ENCODE measurements at places on chromosomes 1 and 21.

- no peak for DNase-seq
Measured at GRCh38 chr1:57137980-57138379, 172.2 kb upstream of the C8B start.

GRCh38 chr1:66489972-66490601, 43.9 kb upstream of the SGIP1 start:
- no peak for DNase-seq

- no peak for DNase-seq
Measured at GRCh38 chr1:161838885-161839284, 72.8 kb downstream of the ATF6 start.

DNA sequence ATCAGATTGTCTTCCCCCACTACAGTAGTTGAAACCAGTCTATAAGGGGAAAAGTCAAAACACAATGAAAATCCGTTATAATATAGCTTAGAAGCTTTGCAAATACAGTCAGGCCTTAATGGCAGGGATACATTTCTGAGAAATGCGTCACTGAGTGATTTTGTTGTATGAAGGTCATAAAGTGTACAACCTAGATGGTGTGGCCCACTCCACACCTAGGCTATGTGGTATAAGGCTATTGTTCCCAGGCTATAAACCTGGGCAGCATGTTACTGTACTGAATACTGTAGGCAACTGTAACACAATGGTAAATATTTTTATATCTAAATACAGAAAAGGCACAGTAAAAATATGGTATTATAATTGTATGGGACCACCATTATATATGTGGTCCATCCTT, 188.0 kb upstream of the L1TD1 start:
- DNase-seq: no peak

DNA sequence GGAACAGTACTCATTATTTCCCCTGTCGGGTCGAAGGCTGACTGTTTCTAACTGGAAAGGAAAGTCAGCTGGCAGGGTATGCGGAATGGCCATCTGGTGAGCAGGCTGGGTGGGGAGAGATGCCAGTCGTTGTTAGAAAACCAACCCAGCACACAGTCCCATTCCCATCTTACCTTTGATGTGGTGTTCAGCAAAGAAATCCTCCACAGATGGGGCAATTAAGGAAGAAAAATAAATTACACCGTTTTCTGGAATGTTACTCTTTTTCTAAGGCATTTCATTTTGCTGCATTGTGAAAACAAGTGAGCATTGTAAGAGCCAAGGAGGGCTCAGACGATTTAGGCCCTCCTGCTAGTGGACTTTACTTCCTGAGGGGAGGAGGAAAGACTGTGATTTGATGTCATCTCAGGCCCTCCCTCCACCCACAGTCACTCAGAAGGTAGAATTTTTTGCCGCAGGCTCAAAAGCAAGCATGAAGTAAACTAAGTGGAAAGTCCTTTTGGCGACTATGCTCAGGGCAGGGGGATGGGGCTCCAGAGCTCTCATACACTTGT, at the start of gene SLC16A4:
SLC16A4 (minus strand) TSS at position 335 of the 554 bp plus-strand sequence. CDS start 1,703 bp downstream, outside the sequence.
- no peak for DNase-seq
